T-cell (primary cell): ENCODE measurements at places on chromosomes 1 and 21.

- no peak for DNase-seq
These were observed 592 bp downstream of the CRCT1 start for GRCh38 chr1:152514715-152515433.

- no peak for DNase-seq
These were observed 110.8 kb downstream of the LACTBL1 start for GRCh38 chr1:22861764-22862440.

- no peak for DNase-seq
These were observed 115.7 kb upstream of the CACYBP start for GRCh38 chr1:174884038-174884437.

DNA sequence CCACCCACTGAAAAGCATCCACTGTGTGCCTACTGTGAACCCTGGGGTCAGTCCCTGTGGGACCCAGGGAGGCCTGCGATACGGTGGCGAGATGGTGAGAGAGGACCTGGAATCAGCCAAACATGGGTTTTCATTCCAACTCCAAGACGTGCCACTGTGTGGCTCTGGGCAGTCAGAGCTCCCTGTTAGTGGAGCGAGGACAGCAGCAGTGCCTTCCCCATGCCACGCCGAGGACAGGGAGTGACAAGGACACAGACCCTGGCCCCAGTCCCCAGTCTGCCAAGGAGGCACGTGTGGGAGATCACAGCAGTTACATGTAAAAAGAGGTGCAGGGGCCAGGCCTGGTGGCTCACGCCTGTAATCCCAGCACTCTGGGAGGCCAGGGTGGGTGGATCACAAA lies 50.9 kb upstream of the TMEM51 start:
- DNase-seq: no peak

DNA sequence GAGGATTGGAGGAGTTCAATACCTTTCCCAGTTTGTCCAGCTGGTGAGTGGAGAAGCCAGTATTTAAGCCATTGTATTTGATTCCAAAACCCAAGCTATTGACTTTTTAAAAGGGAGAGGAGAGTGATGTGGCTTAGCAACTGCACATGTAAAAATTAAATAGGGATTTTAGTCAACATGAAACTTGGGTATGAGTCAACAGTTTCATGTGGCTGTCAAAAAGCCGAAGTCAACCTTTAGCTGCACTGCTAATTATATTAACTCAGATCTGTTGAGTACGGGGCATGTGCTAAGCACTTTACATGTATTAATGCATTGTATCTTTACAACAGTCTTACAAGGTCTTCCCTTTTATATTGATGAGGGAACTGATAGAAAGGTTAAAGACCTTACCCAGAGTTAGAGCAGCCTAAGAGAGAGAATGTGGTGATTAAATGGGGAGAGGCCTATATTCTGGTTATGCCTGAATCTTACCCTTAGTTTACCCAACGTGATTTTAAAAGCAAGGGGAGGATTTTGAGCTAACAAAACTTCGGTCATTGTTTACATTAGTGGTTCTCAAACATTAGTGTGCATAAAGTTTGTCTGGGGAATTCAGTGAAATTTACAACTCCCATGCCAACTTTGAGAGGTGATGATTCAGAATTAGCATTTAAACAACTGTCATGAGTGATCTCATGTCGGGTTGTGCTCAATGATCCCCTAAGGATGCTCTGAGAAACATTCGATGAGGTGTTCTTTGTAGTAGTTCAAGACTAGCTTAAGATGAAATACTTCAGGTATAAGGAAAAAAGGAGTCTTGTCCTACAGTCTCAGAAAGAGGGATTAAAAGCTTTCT lies 6.9 kb upstream of the SLC35F3 start:
- DNase-seq: no peak

DNA sequence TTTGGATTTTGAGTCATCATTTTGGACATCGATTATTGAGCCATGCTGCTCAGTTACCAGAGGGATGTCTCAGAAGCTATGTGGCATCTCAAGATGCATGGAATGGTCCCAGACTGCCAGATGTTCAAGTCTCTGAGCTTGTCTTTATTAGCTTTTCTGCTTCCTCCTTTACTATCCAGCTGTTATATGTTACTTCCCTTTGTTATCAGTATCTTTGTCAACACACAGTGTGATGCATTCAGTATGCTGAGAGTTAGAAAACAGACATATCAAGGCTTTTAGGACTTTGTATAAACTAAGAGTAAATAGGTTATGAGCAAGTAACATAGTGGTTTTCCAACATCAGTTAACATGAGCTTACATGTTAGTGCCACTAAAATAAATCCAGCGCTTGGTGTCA lies 474.5 kb downstream of the DSCAM start:
- no peak for DNase-seq

GRCh38 chr1:23601968-23602876 lies 42.9 kb upstream of the ID3 start:
- DNase-seq: no peak

DNA sequence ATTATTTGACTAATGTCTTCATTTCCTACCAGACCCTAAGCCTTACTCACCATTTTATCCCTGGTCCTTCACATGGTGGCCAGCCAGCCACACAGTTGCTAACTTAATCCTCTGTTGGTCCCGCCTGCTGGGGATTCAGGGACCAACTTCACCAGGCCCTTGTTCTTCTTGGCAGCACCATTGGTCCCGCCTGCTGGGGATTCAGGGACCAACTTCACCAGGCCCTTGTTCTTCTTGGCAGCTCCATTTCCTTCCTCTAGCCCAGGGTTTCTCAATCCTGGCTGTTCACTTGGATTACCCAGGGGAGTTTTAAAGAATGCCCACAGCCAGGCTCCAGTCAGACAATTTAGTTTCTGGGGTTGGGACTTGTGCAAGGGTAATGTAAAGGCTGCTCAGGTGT lies 233.1 kb upstream of the CSF3R start:
- no peak for DNase-seq

GRCh38 chr1:52186449-52186848 lies 44.6 kb downstream of the ZFYVE9 start:
- no peak for DNase-seq

DNA sequence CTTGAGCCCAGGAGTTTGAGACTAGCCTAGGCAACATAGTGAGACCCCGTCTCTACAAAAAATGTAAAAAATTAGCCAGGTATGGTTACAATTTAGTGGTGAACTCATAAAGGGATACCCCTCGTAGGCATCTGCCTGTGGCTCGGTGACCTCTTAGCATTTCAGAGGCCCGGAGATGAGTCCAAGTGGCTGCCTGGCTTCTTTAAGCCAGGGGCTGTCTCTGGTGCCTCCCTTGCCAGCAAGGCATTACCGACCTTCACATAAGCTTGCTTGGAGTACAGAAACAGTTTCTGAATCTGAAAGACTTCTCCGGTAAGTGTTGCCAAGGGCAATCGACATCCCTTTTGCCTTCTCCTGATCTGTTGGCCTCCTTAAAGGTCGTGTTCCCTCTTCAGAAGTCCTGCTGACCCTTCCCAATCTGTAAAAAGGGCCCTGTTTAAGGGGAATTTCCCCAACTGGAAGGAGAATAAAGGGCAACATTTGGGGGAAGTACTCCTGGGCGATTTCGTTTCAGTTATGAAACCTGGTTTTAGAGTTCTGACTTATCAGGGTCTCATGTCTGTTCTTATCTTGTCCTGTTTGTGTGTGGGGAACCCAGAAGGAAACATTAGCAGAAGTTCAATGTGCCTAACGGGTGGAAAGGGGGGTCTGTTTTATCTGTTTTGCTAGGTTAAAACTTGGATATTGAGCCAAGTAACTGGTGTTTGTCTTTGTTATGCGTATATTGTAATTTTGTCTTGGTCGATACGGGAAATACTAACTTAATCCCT lies 32.9 kb downstream of the KIFAP3 start:
- DNase-seq: no peak

GRCh38 chr1:21238141-21238800 lies 52.0 kb downstream of the ECE1 start:
- DNase-seq: no peak

GRCh38 chr1:59243550-59243949 lies 53.3 kb upstream of the FGGY start:
- no peak for DNase-seq

DNA sequence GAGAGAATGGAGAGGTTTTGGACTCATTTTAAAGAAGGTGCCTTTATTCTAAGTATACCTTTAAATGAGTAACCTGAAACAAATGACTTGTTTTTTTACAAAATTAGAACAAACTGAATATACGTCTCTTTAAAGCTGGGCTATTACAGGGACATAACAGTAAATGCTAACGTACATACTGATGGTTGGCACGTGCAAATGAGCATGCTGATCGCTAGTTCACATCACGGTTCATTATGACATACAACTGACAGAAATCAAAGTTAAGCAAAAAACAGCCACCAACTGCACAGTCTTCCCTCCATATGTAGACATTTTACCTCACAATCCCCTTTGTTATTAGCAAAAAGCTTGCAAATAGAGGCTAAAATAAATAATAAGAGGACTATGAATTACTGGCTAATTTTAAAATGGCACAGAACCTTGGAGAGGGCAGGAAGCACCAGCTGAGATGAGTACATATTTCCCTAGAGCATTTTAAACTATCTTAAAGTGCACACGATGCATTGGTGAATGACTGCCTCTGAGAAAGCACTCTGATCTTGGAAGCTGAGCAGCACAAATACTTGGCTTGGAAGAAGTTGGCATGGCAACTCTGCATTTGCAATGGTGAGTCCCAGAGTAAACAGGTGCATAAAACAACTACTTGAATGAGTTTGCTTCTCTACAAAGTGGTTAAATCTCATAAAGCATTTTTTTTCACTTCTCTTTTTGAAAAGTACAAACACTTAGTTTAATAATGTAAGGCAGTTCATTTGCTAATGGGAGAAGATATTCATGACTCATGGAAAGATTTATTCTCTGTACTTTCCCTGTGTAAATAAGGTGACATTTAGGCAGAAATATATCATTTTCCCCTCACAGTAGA lies 204.7 kb downstream of the LHX8 start:
- DNase-seq: no peak

GRCh38 chr1:78370356-78370755 lies 120.4 kb upstream of the PTGFR start:
- DNase-seq: no peak
